Activated T-cell treated with anti-CD3 and anti-CD28 coated beads, Interleukin-2, amount 50 U/mL, for 72 hours (primary cell): ENCODE measurements at places on chromosomes 13 and 19. TPM values are rescaled to one million over a fixed set of nuclear protein-coding genes. Genes with fewer than 3 reads are reported as not detected.
A peak's percentile ranks its signal among the peaks of the same experiment; 100 is the strongest.

DNA sequence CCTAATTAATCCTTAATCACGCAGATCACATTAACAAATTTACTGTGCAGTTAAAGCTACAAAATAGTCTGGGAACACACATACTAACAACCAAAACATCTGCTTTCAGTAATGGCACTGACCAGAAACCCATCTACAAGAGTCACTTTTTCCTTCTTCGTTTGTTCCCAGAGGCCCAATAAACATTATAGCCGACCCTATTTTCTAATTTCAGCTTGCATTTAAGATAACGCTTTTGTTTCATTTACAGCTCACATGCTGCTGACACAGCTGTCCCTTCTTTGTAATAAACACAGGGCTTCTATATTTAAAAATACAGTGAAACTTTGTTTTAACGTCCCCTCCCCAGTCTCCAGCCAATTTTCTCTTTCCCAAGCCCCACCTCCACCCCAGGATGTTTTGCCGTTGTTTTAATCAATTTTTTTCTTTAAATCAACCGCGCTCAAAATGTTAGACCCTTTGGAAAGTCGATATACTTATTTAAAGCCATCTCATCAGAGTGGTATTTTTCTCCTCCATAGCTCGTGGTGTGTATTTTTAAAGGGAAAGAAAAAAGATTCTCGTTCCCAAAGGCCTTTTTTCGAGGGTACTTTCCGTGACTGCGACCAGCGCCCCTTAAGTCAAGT is 1.7 kb upstream of the WBP4 start:
- peak overlapping the region; percentile 99 for H3K4me3 ChIP-seq
- peaks cover 66% of the 10 kb centered on the region for H3K4me1 ChIP-seq
- peaks cover 3% of the 10 kb centered on the region for H3K36me3 ChIP-seq
- H3K27ac ChIP-seq, result peak overlapping the region; percentile 97

- peaks cover 10% of the 10 kb centered on the region for H3K27me3 ChIP-seq
- peak; percentile 37 for DNase-seq
- no peaks in the 10 kb centered on the region for H3K36me3 ChIP-seq
- peaks cover 33% of the 10 kb centered on the region for H3K4me1 ChIP-seq
- H3K27ac ChIP-seq, result peak overlapping the region; percentile 75
- H3K4me3 ChIP-seq, result peak overlapping the region; percentile 1
Observed at GRCh38 chr13:45700971-45701900, 884 bp upstream of the CBY2 start.

- peak overlapping the region; percentile 64 for H3K27ac ChIP-seq
- H3K36me3 ChIP-seq, result peaks cover 6% of the 10 kb centered on the region
- H3K4me3 ChIP-seq, result no peak overlapping the region
- H3K27me3 ChIP-seq, result no peaks in the 10 kb centered on the region
- peaks cover 24% of the 10 kb centered on the region for H3K4me1 ChIP-seq
- no peak for DNase-seq
Observed at GRCh38 chr19:39830847-39831246, 3.1 kb downstream of the DYRK1B start.

The ZNF223 gene
- total RNA-seq, result 0.81 TPM
